ENCODE measurements at places on chromosomes 4 and X. TPM values are rescaled to one million over a fixed set of nuclear protein-coding genes. Genes with fewer than 3 reads are reported as not detected.

IL15 gene
- total RNA-seq = 4.6 TPM

MAGEC3 gene
- total RNA-seq = not detected

KCND1 gene
- total RNA-seq = 0.72 TPM

HTN3 gene
- not detected for total RNA-seq

ARHGAP6 gene
- total RNA-seq = not detected

PCDH19 gene
- 0.06 TPM for total RNA-seq

Data from NCI-H460 (cell line).